ENCODE measurements at places on chromosomes 7 and 10.
A peak's percentile ranks its signal among the peaks of the same experiment; 100 is the strongest.

DNA sequence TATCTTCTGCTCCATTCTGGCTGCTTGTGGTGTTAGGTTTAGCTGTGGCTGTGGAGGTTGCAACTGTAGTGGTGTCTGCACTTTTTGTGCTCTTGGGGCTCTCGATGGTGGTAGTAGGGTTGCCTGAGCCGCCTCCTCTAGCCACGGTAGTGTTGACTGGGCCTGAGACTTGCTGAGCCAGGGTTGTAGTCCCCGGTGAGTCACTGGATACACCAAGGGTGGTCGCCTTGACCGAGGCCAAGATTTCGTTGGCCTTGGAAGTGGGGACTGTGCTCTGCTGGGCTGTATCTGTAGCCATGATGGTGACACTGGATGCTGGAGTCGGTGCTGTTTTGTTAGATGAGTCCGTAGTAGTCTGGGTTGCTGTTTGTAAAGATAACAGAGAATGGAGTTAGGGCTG lies 45.4 kb downstream of the PODXL start:
- DNase-seq = no peak

GRCh38 chr7:117995850-117996650 lies 122.8 kb upstream of the CTTNBP2 start:
- DNase-seq = no peak

DNA sequence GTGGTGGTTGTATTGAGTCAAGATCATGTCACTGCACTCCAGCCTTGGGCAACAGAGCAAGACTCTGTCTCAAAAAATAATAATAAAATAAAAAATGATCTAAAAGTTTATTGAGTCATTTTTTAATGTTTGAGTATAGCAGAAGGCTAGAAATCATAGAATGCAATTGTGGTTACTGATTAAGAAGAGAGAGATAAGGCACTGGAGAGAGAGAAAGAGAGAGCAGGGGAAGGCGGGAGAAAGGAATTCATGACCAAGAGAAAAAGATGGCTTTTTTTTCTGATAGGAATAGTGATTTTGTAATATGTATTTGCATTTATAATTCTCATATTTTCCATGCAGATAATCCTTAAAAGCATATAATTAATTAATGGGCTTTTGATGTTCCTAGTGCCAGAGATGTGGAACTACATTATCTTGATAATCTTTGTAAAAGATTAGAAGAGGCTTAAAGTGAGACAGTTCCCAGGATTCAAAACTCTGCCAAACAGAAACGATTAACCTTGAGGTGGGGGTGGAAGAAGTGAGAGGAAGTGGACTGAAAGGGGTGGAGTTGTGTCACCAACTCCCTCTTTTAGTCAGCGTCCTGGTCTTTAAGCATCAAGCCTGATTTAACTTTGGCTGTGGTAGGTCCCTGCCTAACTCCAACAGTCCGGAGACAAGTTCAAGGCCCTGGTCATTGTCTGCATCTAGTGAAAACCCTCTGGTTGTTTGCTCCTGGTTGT lies 76.2 kb downstream of the CHN2 start:
- no peak for DNase-seq

DNA sequence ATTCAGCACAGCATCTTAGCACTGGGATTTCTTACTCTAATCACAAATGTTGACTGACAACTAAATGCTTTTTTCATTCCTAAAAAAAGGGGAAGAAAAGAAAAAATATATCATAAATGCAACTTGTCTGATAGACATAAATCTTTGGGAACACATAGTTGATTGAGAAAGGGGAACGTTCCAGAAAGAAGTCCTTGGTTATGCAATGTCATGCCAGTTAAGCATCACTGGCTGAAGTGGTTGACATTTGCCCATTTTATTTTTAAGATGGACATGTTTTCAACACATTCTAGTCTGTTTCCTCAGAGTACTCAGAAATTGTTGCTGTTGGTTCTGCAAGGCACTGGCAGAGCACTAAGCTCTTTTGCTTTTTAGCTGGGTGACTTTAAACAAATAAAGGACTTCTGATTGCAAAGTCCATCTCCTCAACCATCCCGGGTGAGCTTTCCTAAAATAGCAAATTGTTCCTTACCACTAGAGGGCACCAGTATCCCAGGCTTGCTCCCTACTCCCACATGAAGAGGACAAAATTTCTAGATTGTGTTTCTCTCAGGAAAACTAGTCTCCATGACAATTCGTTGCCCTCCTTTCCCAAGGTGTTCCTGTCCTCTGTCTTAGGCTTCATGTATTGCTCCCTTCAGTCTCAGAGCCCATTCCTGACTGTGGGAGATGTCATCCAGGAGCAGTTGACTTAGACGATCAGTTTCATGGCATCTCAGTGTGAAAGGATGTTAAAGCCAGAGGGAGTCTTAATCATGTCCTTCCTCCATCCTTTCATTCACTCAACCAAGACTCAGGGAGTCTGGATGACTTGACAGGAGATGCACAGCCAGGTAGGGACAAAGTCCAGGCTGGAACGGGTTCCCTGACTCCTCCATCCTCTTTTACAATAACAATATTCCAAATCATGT lies 23.9 kb downstream of the OPALIN start:
- DNase-seq = no peak

DNA sequence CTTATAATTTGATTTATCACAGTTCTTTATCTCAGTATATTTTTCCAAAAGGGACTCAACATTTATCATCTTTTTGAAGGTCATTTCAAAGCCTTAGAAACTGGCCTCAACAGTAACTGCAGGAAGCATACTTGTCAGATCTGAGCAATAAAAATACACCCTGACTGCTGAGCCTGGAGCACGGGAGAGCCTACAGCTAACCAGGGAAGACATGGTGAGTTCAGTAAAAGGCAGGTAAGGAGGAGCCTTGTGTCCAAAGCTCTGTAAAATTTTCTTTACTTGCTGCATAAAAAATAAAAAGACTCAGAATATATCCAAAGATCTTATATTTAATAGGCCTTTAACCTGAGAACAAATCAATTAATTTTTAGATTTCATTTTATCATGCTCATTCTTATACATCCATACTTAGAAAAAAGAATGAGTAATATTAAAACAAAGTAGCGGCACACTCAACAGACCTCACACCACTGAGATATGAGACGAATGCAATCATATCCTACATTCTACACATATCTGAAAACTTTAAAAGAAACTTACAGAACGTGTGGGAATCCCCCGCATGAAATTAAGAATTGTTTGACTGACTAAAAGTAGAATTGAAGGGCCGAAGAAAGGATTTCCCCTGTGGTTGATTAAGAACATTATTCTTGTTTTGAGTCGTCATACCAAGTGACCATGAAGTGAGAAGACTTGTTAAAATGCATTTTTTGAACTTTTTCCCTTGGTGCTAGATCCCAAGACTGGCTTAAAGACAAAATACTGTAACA lies 296.4 kb upstream of the MKLN1 start:
- DNase-seq = no peak

- no peak for DNase-seq
Measured at GRCh38 chr10:132336919-132337407, 5.0 kb downstream of the LRRC27 start.

DNA sequence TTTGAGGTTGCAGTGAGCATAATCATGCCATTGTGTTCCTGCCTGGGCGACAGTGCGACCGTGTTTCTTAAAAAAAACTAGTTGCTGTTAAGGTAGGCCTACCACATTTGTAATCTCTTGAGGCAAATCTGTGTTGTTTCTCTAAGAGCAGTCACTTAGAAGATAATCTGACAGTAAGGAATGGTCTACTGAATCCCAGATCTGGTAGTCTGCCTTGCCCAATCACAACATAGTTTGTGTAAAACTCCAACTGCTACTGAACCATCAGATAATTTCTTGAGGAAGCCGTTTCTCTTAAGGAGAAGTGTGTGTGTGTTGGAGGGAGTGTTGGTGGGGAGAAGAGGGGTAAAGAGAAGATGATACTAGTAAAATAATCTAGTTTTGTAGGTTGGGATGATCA lies 5.0 kb downstream of the NRF1 start:
- no peak for DNase-seq

DNA sequence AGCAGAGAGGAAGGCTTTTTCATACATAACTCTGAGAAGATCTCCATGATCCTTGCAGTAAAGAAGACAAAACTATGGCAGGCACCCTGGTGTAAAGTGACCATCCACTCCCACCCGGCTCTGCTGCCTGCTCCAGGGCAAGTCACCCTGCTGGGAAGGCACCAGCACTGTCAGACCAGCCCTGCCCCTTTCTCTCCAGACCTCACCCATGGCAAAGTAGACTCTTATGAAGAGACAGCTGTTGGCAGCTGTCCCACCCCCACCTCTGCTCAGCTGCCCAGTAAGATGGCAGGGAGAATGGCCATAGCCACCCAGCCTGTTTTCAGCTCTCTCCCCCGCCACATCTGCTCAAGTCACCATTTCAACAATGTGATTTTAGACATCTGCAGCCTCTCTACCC lies 8.6 kb upstream of the ZMIZ2 start:
- DNase-seq = no peak

GRCh38 chr7:56609852-56610355 lies 493.7 kb upstream of the NUPR2 start:
- no peak for DNase-seq

- DNase-seq = no peak
Measured at GRCh38 chr7:158825628-158826289, 3.5 kb downstream of the ESYT2 start.

- DNase-seq = no peak
Measured at GRCh38 chr7:112748381-112748780, 41.8 kb downstream of the TMEM168 start.

DNA sequence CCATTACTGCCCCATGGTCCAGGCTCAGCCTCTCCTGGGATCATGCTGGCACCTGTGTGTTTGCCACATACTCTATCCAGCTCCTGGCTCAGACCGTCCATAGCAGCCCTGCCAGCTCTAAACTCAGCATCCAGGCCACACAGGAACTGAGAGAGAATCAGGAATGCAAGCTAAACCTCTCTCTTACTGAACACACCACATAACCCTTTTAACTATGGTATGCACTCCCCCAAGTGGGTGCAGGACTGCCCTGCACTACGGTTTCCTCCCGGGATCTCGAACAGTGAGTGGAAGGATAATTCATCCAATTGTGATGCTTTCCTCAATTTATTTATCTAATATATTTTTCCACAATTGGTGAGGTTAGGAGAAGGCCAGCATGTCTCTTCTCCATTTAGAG lies 17.1 kb upstream of the ZNF800 start:
- no peak for DNase-seq

DNA sequence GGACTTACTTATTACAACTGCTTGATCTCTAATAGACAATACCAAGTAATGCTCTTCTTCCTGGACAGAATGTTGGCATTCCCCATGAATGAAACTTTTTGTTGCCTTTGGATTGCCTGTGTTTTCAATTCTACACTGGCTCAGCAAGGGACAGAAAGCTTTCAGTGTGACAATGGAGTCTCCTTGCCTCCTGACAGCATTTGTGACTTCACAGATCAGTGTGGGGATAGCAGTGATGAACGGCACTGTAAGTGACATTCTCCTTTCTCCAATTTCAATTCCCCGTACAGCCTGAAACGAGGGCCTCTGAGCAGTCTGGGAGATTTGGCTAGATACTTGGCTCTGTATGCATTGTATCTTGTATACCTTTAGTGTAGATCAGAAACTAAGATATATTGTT lies 290 bp downstream of the MALRD1 start:
- DNase-seq = no peak

DNA sequence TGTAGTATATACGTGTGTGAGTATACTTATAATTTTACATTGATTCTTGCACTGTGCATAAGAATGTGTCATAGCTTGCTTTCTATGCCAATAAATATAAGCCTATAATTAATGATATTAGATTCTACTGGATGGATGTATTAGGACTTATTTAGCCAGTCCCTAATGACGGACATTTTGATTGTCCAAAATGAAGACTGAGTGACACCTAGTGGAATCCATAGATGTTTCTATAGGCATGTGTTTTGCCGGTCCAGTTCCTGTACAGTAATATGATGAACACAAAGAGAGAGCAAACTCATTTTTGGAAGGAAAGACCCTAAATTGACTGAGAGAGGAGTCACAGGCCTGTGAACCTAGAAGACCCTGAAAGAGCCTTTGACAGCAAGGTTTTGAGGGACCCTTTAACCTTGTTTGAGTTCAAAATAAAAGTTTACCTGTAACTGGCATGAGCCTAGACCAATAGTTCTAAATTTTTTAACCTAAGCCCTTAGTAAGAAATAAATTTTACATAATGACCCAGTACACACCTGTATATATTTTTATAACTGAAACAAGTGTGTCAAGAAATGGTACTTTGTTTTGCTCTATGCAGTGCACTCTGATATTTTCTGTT lies 42.4 kb upstream of the AGBL3 start:
- no peak for DNase-seq

DNA sequence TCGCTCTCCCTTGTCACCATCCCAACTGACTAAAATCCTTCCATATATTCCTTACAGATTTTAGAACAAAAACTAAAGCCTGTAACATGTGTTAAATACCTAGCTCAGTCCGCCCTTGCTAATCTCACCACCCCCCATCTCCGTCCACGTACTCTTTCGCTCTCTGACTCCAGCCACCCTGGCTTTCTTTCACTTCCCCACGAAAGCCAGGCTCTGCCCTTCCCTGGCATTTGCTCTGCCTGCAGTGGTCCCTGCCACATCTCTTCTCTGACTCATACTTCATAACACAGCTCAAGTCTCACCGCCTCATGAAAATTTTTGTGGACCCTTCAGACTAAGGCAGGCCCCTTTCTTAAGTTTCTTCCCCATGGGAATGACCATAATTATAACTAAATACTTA lies 11.7 kb upstream of the GPAM start:
- DNase-seq = no peak

DNA sequence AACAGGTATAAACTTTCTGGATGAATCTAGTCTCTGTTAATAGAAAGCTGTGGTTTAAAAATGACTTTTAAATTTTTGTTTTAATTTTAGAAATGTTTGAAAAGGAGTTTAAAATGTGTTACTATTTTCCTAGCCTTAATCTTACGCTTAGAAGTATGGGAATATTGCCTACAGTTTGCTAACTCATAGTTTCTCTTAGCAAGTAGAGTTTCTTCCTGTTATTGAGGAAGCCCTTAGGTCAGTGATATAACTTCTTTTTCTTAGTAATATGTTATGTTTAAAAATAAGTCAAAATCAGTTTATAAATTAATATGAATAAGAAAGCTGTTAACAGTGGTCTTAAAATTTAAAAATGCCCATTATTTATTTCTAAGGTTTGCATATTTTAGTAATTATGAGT lies 3.1 kb downstream of the STARD3NL start:
- no peak for DNase-seq

DNA sequence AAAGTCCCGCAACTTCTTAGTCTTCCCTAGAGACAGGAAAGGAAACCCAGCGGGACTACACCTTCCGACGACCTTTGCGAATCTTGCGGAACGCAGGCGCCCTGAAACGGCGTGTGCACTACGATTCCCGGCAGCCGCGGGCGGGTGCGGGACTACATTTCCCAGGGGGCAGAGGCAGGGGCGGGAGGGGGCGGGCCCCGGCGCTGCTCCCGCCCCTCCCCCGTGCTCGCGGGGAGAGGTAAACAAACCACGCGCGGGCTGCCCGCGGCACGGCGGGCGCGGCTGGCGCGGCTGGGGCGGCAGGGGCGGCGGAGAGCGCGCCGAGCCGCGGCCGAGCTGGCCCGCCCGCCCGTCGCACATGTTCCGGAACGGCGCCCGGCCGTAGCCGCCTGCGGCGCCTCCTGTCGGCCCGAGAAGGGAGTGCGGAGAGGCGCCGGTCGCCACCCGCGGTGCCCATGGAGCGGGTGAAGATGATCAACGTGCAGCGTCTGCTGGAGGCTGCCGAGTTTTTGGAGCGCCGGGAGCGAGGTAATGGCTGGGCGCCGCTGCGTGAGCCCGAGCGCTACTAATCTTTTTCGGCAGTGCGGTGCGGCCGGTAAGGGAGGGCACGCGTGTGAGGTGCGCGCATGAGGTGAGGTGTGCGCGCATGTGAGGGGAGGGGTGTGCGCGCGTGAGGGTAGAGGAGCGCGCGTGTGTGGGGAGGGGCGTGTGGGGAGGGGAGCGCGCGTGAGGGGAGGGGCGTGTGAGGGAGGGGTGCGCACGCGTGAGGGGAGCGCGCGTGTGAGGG lies 18.5 kb downstream of the MXI1 start:
- peak; percentile 81 for DNase-seq
